HT-29 (cell line): ENCODE measurements at places on chromosomes 16 and 17.

GRCh38 chr16:66906916-66907836, 11.5 kb downstream of the CDH16 start:
- DNase-seq, result no peak

GRCh38 chr16:55736671-55737070, 80.9 kb downstream of the SLC6A2 start:
- DNase-seq, result no peak

DNA sequence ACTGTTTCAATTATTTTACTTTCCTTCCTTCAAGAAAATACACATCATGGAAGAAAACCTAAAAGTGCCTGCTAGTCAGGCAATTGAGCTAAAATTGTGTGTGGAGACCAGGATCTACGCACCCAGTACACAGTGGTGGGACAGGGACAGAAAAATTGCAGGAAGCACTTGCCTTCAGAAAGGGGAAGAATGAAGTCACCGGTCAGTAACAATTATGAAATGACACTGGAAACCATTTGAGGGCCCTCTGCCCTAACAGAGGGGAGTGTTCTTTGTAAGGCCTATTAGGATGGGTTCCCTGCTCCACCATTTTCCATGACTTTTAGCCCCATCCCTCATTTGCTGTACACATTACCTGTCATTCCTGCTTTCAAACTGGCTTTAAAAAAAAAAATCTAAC, 4.5 kb upstream of the PHAF1 start:
- DNase-seq, result no peak

- DNase-seq, result no peak
Measured at GRCh38 chr16:88368994-88369393, 13.8 kb upstream of the ZNF469 start.

DNA sequence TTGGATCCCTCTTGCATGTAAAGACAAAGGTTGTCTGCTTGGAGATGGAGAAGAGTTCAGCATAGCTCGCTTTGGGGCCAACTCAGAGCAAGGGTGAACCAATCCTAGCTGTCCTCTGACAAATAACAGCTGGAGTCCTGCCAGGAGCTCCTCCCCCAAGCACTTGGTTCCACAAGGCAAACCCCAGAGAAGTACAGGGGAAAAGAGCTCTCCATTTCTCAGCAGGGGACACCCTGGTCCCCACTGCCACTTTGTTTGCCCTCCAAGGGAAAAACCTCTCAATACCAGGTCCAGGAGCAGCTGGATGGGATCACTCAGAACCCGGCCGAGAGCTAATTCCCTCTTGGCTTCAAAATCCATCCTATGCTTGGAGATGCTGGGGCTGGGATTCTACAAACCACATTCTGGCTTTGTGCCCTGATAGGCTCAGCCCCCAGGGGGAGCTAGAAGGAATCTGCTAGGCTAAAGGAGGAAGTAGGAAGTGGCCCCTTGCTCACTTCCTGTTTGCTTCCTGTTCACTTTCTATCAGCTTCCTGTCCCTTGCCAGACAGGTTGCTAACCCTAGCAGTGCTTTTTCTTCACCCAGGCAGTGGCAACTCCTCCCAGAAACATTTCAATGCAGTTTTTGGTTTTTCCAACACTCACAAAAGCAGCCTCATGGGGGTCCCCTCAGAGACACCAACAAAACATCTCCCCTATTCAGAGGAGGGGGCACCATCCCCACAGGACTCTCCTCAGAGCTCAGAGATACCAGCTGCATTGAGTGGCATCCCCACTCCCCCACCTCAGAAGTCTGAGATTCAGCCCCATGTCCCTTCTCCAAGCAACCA, 30.7 kb downstream of the CDRT4 start:
- DNase-seq, result peak; percentile 47

DNA sequence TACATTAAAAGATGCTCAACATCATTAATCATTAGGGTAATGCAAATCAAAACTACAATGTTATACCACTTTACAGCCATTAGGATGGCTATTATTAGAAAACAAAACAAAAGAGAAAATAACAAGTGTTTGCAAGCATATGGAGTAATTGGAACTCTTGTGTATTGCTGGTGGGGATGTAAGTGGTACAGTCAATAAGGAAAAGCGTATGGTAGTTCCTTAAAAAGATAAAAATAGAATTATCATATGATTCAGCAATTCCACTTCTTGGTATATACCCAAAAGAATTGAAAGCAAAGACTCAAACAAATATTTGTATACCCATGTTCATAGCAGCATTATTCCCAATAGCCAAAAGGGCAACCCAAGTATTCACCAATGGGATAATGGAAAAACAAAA, 1.4 kb upstream of the CAPNS2 start:
- DNase-seq, result no peak

DNA sequence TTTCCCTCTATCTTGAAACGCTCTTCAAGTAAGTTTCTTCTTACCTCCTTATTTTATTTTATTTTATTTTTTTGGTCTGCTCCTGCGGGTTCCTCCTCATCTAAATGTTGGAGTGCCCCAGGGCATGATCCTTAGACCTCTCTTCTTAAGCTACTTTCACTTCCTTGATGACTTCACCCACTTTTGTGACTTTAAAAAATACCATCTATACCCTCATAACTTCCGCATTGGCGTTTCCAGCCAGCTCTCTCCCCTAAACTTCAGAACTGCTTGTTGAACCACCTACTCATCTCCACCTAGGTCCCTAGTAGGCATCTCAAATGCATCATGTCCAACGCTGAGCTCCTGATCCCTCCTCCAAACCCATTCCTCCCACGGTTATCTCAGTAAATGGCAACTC, 51.4 kb upstream of the NFAT5 start:
- no peak for DNase-seq

- DNase-seq, result no peak
Measured at GRCh38 chr17:36885771-36886377, 51.4 kb upstream of the LHX1 start.

DNA sequence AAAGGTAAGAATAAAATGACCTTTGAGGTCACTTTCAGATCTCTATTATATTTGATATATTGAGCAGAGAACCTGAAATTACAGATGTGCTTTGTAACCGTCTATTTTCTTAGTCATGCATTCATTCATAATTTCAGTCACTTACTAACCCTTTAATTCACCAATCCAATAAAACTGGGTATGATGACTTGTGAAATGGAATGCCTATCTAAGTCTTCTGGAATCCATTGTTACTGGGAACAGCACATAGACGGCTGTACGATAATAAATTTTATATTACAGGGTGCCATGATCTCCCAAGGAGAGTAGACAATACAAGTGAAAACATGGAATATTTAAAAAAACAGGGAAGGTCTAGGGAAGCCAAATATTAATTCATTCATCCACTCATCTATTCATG, 22.9 kb downstream of the CDH11 start:
- no peak for DNase-seq

DNA sequence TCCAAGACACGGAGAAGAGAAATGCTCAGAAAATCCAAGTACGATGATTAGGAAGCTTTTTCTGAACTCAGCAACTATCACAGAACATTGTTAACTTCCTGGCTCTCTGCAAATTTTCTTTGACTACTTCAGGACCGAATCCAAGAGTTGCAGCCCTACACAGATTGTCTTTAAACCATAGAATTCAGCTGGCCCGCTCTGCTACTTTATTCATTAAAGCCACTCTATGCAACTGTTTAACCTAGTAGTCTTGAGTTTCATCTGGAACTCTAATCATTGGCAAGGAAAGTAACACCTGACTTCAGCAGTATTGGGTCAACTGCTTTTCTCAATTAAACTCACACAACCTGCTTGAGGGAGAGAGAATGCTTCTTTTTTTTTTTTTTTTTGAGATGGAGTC, 210.1 kb downstream of the SLC39A11 start:
- DNase-seq, result no peak

GRCh38 chr16:995087-995486, 13.5 kb downstream of the SOX8 start:
- DNase-seq, result no peak

DNA sequence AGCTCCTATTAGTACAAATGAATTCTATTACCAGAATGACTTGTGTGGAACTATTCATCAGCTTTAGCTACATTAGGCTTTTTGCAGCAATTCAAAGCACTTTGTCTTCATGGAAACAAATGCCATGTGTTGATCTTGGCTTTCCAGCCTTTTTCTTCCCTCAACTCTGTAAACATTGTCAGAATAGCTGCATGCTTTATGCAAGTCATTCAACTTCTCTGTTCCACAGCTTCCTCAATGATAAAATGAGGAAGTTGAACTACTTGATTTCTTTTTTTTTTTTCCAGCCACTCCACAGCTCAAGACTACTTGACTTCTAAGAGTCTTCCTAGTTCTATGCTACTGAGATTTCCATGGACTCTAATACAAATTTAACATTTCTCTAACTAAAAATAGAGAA, 41.1 kb downstream of the KIAA0753 start:
- DNase-seq, result no peak

- DNase-seq, result no peak
Measured at GRCh38 chr16:12304861-12305596, 328.5 kb downstream of the SNX29 start.

GRCh38 chr16:70688246-70688742, 2.4 kb upstream of the MTSS2 start:
- DNase-seq, result no peak
